Pons (tissue), 1 donor: ENCODE measurements at places on chromosomes 2 and 18.

DNA sequence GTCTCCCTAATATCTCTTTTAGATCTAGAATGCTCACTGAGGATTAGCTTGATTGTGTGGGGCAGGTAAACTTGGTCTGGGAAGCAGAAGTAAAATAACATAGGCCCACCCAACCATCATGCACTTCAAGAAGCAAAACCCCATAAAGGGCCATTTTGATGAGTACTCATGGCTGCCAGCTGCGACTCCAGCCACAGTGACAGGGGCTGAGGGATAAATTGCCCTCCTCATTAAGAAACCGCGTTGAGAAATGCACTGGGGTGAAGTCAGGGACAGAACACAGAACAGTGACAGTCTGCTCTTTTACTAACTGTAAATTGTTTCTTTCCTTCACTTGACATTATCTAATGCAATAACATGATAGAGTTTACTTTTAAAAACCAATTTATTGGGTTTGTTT lies 60.2 kb downstream of the RND3 start:
- no peak for DNase-seq

DNA sequence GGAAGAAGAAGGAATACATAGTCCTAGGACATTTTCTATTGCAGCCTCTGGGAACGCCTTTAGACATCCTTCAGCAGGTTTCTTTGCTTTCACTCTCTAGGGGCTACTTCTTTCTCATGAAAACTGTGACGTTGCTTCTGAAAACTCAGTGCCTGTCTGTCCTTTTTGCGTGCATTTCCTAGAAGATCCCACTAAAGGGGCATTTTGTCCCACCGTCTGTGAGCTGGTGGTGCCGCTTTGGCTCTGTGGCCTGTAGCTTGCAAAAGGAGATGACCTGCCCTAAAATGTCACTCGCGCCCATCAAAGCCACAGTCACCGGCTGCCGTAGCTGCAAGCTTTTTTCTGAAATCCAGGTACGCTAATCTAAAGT lies 579 bp downstream of the STAT4 start:
- DNase-seq, result no peak

- DNase-seq, result no peak
Measured at GRCh38 chr18:58359620-58360019, 269.3 kb downstream of the ALPK2 start.

- DNase-seq, result no peak
Measured at GRCh38 chr18:73038336-73038735, 170.5 kb upstream of the NETO1 start.

DNA sequence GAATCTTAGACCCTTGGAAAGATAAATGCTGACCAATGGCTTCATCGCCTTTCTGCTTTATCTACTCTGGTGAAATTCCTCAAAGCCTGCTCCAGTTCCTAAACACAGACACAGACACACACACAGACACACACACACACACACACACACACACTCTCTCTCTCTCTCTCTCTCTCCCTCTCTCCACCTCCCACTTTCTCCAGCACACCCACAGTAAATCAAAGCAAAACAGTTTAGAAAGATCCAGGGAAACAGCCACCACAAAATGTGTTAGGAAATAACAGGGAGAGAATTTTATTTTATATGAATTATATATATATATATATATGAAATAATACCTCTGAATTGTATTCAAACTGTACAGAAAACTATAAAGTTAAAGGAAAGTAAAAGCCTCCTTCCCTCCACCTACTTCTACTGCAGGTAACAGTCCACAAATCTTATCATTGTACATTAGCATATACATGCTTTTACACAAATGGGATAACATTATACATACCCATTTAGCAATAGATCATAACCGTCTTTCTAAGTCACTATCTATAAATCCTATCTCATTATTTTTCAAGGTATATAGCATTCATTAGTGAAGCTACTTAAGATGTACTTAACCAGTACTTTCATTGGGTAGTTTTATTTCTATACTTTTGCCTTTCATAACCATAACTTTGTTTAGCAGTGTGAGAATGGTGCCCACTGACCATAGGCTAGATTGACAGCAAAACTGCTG lies 38.5 kb downstream of the MREG start:
- no peak for DNase-seq

DNA sequence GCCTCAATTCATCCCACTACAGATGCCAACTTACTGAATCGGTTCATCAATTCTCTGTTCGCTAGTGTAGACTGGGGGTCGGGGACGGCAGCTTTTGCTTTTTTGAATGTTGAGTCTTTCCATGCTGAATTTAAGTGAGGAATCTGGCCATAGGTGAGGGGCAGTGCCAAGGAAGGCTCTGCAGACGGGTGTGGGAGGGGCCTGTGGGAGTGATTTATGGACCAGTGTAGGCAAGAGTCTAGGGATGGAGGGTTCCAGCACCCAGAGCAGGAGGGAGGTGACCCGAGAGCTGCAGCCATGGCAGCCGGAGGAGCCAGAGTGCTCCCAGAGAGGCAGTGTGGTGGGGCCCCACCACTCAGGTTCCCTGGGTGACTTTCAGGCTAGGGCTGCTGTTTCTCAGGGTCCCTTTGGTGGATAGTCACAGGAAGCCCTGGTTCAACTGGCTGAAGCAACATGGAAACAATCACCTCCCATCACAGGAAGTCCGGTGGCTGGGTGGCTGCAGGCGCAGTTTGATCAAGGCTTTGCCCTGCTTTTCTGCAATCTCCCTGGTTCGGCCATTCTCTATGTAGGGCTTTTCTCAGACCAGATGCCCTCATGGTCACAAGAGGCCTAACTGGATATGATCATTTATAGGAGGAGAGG lies 16.9 kb upstream of the TEX44 start:
- DNase-seq, result no peak

DNA sequence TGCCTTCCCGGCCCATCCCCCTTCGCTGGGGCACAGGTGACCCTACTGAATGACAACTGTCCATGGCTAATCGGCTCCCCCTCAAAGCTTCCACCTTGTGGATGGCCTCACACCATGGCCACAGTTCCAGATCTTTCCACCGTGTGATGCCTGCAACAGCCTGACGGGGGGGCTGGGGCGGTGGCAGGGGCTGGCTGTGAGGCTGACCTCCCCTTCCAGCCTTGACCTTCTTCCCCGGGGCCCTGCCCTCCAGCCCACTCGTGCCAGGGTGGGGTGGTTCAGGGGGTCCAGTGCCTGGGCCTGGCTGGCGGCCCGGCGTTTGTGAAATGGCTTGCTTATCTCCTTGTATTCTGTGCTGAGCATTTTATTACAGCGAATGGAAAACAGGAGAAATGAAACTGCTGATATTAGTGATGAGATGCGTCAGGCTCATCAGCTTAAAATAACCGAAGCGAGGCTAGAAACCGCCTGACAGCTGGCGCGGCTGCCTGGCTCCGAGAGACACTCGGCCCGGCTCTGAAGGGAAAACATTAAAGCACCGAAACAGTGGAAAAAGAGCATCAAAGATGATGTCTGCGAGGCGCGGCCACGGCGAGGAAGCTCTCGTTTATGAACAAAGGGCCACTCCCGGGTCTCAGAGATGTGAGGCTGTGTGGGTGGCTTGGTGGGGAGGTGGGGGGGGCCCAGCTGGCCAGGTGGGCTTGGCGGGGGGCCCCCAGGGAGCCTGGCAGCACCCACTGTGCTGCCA lies 916 bp upstream of the PDCD1 start:
- peak; percentile 40 for DNase-seq

GRCh38 chr18:38025433-38026038 lies 459.9 kb upstream of the CELF4 start:
- no peak for DNase-seq

GRCh38 chr2:218879776-218880101 lies 913 bp upstream of the WNT10A start:
- no peak for DNase-seq

- DNase-seq, result no peak
Measured at GRCh38 chr2:118582058-118582457, 265.4 kb downstream of the EN1 start.

DNA sequence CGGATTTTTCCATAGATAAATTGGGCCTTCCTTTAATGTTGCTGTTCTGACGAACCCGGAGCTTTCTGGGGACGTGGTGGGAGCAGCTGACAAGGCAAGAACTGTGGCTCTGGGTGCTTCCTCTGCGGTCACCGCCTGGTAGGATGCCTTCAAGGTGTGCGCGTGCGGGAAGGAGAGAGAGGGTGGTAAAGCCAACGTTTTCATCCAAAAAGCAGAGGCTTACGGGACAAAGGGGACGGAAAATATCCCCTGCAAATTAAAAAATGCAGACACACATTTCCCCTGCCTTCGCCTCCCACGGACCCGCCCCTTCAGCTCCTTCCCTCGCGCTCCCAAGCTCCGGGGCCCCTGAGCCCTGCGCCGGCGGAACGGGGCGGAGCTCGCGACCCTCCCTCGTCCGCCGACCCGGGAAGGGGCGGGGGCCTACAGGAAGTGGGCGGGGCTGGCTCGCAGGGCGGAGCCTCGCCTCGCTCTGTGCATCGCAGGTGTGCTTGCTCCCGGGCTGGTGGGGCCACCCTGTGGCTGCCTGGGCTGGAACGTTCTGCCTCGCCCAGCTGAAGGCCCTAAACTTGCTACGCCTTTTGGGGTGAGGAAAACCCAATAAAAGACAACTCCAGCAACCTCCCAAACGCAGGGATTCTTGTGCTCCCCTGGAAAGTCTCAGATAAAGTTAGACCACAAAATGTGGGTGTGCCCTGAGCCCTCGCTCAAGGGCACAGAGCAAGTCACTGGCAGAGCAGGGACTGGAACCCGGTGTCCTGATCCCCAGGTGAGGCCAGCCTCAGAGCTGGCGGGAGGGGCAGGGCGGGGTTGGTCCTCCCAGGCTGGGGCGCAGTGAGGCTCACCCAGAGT lies 25.4 kb upstream of the SLC66A3 start:
- DNase-seq, result no peak

DNA sequence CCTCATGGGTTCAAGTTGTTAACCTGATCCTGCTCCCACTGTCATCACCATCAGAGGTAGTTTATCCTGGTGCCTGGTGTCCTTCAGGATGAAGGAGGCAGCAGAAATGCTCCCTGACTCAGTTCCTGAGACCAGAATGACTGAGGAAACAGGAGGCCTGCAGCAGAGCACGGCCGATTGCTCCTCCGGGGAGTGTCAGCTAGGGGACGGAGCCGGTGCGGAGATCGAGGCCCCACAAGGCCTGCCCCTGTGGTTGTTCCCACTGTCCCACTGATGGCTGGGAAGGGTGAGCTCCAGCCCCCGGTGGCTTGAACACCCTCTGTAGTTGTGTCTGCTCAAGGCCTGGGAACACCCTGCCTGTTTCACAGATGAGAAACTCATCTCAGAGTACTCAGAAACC lies 45.6 kb downstream of the SH3BP4 start:
- DNase-seq, result no peak

GRCh38 chr2:64063924-64064331 lies 44.7 kb upstream of the VPS54 start:
- peak; percentile 31 for DNase-seq

- no peak for DNase-seq
Measured at GRCh38 chr18:46421973-46422551, 235.0 kb downstream of the LOXHD1 start.

GRCh38 chr2:31318361-31319336 lies 84.7 kb downstream of the EHD3 start:
- no peak for DNase-seq

GRCh38 chr2:101736861-101737291 lies 39.4 kb downstream of the MAP4K4 start:
- DNase-seq, result no peak

GRCh38 chr18:23812546-23813440 lies 123.5 kb downstream of the LAMA3 start:
- DNase-seq, result peak; percentile 35

DNA sequence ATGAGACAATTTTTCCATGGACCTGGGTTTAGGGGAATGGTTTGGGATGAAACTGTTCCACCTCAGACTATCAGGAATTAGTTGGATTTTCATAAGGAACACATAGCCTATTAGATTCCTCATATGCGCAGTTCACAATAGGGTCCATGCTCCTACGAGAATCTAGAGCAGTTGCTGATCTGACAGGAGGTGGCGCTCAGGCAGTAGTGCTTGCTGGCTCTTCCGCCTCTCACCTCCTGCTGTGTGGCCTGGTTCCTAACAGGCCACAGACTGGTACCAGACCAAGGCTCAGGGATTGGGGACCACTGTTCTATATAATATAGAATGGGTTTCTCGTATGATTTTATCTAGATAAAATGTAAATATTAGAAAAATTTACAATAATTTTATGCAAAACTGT lies 338.7 kb downstream of the CPS1 start:
- DNase-seq, result no peak

- peak; percentile 83 for DNase-seq
Measured at GRCh38 chr2:217903859-217904613, 98.8 kb downstream of the TNS1 start.

GRCh38 chr2:239225371-239225851 lies 175.4 kb downstream of the HDAC4 start:
- DNase-seq, result no peak

DNA sequence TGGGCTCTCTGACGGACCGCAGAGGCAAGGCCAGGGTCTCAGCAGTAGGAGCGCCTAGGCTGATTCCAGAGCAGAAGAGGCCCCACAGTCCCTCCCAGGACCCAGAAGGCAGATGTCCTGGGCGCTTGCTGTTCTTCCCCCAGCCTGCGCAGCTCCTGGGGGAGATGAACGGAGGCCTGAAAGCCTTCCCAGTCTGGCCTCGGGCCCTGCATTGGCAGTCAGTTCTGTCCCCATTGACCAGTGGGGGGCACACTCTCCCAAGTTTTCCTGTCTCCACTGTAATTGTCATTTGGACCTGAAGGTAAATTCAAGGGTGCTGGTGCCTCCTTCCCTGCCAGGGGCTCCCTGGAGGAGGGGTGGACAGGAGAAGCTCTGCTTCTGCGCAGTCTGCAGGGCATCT lies 345.7 kb downstream of the CYP26B1 start:
- peak; percentile 66 for DNase-seq

GRCh38 chr18:75625966-75626365 lies 198.5 kb upstream of the SMIM21 start:
- no peak for DNase-seq

DNA sequence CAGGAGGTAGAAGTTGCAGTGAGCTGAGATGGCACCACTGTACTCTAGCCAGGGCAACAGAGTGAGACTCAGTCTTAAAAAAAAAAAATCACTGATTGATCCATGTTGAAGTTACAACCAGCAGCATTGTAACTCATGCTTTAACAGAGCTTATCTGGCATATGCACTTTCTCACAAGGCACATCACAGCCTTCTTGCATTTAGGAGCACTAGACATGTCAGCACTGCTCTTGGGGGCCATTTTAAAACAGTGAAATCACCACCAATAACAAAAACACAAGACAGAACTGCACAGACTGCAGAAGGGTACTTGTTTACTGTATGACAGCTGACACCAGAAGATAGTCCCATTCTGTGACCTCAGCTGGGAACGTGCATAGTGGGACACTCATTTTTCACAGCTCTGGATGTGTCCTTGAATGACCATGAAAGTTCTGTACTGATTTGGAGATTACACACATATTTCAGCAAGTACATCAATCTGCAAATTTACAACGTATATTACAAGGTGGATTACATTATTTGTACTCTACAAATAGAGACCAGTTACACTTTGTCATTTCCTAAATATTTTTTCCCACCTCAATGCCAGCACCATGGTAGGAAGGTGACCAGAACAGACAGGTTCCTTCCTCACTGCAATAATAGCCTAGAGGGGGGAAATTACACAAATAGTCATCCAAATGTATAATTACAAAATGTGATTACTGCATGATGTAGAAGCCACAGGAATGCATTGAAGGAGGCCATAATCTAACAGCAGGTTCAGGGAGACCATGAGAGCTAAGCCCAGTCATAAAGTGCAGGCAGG lies 35.1 kb downstream of the CCBE1 start:
- DNase-seq, result no peak

GRCh38 chr2:127153691-127154158 lies 46.8 kb upstream of the BIN1 start:
- peak; percentile 81 for DNase-seq
